ENCODE measurements at places on chromosomes 4 and X.
A peak's percentile ranks its signal among the peaks of the same experiment; 100 is the strongest.

GRCh38 chr4:1512738-1513660, 106.8 kb upstream of the NKX1-1 start:
- peak; percentile 69 for DNase-seq

- no peak for DNase-seq
Measured at GRCh38 chr4:133131829-133132460, 17.1 kb upstream of the PCDH10 start.

GRCh38 chrX:24498181-24498580, 33.1 kb downstream of the PDK3 start:
- no peak for DNase-seq

- DNase-seq: no peak
Measured at GRCh38 chrX:41240509-41240908, 93.5 kb upstream of the DDX3X start.

DNA sequence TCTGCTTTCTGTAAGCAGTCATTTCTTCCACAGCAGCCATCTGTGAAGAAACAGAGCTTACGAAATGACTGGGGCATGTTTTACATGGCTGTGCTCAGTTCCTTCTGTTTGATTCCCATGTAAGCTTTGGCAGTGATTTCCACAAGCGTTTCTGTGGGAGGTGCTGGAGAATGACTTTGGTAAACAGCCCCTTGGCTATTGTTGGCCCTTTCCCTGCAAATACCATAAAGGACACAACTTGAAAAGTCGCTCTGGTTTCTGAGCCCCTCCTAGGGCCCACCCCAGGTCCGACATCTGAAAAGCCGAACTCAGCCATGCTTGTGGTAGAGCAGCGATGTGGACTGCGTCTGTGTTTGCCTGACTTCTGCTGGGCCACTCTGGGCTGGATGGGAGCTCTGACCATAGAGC, 3.7 kb downstream of the LIMCH1 start:
- no peak for DNase-seq

DNA sequence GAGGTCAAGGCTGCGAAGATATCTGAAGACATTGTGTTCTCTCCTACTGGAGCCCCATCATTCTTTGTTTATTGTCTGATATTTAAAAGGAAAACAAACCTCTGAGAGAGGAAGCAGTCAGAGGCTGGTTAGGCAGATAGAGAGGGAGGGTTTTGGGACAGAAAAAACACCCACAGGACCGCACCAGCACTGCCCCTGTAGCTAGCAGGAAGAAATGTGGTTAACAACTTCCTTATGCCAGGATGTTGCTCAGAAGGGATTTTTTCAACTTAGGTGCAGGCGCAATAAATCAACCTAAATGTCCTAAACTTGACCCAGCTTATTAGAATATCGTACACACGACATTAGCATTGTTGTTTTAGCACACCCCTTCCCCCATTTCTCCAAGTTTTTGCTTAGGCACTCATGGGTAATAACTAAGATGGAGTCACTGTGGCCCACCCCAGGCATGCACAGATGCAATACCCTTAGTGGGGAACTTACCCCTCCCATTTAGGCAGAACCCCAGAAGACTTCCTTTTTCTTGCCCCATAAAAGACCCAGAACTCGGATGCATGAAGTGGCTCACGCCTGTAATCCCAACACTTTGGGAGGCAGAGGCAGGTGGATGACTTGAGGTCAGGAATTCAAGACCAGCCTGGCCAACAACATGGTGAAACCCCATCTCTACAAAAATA, 2.8 kb upstream of the ZNF718 start:
- no peak for DNase-seq

GRCh38 chrX:115650449-115650848, 89.5 kb downstream of the PLS3 start:
- DNase-seq: no peak

DNA sequence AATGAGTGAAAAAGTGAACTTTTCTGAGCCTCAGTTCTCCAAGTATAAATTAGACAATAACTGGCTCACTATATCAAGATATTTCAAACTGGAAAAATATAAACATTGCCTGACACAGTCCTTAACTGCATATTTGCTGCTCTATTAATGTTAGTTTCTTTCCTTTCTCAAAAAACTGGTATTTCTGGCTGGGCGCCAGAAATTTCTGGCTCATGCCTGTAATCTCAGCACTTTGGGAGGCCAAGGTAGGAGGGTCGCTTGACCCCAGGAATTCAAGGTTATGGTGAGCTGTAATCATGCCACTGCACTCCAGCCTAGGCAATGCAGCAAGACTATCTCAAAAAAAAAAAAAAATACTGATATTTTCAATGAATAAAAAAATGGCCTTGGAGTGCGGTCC, 227.0 kb downstream of the MAGEB17 start:
- DNase-seq: no peak

GRCh38 chr4:128465523-128465922, 177.9 kb upstream of the PGRMC2 start:
- DNase-seq: no peak

DNA sequence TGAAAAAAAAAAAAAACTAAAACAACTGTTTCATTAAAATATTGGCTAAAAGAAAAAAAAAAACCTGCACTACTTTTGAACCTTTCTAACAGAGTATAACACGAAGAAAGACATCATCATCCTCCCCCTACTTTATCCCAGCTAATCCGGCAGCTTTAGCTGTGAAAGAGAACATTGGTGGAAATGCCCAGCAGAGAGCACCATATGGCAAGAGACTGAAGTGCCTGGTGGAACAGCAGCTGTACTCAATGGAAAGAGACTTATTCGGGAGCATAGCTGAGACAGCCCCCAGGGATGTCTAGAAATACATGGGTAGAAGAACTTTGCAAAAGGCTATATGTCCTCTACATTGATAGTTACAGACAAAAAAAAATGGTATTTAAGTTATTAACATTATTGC, 30.3 kb downstream of the STPG2 start:
- DNase-seq: peak; percentile 19

DNA sequence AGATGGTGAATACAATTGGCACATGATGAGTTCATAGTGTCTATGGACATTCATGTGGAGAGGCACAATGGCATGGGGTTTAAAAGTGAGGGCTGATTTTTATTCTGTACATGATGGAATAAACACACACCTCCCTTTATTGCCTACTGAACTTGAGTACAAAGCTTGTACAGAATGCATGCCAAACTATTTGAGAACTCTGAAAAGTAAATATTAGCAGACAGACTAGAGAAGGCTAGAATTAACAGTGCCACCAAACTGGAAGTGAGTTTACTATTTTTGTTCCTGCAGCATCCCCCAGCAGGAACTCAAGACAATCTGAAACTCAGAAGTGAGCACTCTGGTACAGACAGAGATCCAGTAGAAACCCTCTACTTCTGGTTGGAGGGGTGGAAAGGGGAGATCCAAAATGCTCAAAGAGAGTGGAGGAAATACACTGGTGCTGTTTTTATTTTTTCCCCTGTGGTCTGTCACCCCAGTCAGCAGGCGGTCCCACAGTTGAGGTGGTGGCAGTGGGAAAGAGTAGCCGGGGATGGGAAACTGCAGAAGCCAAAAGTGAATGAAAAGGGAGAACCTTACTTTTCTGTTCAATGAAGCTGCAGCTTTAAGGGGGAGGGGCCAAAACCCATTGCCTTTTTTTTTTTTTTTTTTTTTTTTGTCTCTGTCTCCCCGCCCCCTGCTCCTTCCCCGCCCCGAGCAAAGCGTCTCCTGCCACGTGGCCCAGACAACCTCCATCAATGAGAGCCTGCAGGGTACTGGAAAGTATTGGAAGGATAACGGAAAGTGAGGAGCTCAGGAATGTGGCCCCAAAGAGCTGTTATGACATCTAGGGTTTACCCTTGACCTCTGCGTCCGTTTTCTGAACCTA, 20.5 kb downstream of the AKAP4 start:
- no peak for DNase-seq

- no peak for DNase-seq
Measured at GRCh38 chr4:146567396-146567795, 45.7 kb upstream of the SLC10A7 start.

GRCh38 chrX:43878906-43879526, 3.2 kb downstream of the MAOB start:
- DNase-seq: no peak

DNA sequence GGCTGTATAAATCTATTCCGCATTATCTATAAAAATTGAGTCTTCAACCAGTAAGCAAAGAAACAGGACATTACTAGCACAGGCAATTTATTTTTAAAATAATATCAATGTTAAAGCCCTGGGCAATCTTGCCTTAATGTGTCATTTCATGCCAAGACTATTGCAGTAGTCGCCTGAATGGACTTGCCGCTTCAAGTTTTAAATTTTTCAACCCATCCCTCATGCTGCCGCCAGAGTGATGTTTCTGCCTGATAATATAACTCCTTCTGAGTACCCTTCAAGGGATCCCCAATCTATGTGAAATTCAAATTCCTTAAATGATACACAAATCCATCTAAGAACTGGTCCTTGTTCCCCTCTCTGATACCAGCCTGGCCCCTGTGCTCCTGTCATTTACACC, 66.9 kb downstream of the PRSS12 start:
- no peak for DNase-seq

- no peak for DNase-seq
Measured at GRCh38 chrX:131812847-131813825, 210.0 kb upstream of the STK26 start.

DNA sequence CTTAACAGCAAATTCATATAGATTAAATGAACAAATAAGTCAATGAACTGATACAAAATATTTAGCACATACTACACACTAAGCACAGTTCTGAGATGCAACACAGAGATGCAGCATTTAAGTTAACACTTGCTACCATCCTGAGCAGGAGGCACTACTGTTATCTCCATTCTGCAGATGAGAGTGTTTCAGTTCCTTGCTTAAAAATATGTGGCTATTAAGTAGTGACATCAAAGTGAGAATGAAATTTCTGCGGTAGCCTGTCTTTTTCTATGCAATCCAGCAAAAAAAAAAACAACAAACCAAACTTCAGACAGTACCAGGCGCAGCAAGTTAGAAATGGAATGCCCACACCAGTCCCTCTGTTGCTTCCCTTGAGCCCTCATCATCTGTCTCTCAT, 90.8 kb downstream of the SHISA3 start:
- DNase-seq: no peak

DNA sequence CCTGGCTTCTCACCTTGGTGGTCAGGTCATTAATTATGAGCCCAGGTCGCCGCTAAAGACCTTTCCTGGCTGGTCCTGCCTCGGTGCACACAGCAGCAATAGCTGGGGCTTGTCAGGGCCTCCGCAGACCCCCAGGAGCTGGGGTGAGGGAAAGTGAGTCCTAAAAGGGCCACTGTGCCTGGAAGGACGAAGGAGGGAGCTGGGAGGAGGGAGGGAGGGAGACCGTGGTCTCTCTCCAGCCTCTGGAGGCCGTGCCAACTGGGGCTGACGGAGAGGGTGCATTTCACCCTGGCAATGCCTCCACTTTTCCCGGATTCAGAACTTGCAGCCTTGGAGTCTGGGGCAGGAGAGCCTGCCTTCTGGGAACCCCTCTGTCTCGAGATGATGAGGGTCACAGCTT, 60.4 kb downstream of the CRLF2 start:
- DNase-seq: no peak

DNA sequence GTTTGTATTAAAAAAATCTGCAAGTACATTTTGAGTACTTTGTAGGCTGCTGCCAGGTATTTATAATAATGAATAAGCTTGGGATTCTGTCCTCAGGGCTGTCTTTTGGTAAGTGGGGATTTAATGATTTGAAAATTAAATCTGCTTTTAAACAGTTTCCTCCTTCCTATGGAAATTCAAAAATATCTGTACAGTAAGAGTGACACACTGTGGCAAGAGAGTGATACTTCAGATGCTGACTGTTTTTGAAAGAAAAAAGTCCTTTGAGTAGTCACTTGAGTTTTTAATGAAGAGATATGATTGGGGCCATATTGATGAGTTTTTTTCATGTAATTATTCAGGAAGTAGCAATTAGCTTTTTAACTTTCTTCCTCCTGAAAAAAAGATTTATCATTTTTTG, 49.2 kb downstream of the SMARCAD1 start:
- DNase-seq: no peak

DNA sequence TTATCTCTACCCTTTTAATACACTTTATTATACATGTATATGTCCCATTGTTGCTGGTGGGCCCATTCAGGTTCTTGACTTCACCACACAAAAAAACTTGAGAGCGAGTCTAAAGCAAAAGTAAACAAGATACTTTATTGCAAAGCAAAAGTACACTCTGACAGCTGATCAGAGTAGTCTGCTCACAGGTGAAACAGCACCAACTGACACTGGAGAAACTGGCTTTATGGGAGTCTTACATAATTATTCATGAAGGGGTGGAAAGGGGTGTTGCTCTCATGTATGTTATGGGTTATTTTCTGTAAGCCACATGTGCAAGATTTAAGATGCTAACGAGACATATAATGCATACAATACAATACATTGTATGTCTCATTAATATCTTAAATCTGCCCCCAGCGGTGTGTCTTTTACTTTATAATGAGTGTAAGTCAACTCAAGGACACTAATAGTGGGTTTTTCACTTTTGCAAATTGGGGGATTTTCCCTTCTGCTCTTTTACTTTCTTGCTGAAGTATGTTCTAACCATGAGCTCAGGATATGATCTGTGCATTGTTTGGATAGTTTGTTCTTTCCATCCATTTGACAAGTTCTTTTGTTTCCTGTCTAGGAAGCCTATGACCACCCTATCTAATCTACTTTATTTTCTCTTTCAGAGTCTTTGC, 256.1 kb upstream of the ITM2A start:
- DNase-seq: no peak

- DNase-seq: no peak
Measured at GRCh38 chr4:131052646-131053045, 1956.7 kb downstream of the C4orf33 start.

GRCh38 chr4:89556601-89557305, 249.2 kb upstream of the GPRIN3 start:
- no peak for DNase-seq

DNA sequence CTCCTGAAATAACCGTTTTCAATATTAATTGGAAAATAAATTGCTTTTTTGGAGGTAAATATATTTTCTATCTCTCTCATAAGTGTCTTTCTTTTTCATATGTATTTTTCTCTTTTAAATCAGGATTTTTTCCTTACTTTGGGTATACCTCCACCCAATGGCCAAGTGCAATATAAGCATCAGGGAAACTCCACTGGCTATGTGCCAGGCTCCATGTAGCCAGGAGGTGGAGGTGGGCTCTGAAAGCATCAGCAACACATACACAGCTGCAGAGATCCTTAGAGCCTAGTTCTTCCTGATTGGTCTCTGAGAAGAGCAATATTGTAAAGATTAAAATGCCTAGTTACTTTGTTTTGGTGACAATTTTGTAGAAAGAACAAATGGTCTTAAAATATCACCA, 3.4 kb downstream of the GABRA2 start:
- DNase-seq: peak; percentile 32

- no peak for DNase-seq
Measured at GRCh38 chrX:113747274-113747973, 836.5 kb upstream of the HTR2C start.

DNA sequence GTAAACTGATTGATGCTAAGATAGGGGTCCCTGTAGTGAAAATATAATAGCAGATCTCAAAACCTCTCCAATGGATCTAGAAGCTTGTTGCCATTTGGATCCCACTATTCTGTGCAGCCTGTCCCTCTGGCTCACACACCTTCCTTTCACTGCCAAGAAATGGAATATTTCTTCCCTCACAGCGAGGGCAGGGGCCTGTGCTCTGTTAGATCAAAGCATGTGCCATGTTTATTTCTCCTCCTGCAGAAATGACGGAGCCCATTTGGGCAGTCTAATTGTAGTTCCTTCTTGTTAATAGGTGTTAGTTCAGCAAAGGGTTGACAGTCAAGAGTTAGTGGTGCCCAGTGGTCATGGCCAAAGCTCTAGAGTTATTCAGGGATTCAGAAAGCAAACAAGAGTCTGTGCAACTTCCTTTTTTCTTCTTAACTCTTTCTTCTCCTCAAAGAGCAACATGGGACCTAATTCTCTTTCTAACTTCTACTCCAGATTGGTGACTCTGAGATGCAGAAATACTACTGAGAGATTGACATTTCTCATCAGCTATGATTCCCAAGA, 106.8 kb downstream of the STOX2 start:
- DNase-seq: no peak

Measured in head of caudate nucleus (tissue), 42 donors.